ENCODE measurements at places on chromosomes 16 and 17. TPM values are rescaled to one million over a fixed set of nuclear protein-coding genes. Genes with fewer than 3 reads are reported as not detected.

GRCh38 chr17:79517827-79518584 lies 92.8 kb downstream of the RBFOX3 start:
- H3K27ac ChIP-seq = no peak overlapping the region
- H3K4me3 ChIP-seq = no peak overlapping the region
- no peaks in the 10 kb centered on the region for H3K27me3 ChIP-seq
- H3K4me1 ChIP-seq = peaks cover 21% of the 10 kb centered on the region
- no peak for DNase-seq

DNA sequence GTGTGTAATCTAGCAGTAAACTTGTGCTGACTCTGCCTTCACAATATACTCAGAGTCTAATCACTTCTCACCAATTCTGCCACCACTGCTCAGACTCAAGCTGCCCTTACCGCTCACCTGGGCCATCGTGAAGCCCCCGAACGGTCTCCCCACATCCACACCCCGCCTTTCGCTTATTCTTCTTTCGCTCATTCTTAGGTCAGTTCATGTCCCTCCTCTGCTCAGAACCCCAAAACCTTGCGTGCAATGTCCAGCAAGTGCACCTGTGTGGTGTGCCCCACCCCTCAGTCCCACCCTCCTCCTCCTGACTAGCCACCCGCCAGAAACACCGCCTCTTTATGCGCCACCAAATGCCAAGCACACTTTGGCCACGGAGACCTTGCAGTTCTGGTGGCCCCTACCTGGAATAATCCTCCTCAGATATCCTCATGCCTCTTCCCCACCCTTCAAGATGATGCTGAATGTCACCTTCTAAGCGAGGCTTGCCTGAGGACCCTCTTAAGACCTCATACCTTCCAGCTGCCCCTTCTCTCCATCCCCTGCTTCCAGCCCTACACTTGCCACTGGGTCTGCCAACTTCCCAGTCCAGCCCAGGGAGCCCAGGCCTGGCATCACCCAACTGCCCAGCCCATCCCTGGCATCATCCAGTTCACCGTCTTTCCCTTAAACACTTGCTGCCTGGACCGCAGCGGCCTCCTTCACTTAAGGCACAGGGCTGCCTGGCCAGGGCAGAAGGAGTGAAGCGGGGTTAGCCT lies 34.3 kb upstream of the RBFOX3 start:
- no peaks in the 10 kb centered on the region for H3K36me3 ChIP-seq
- H3K27me3 ChIP-seq = peaks cover 52% of the 10 kb centered on the region
- DNase-seq = no peak
- H3K4me3 ChIP-seq = no peak overlapping the region

DNA sequence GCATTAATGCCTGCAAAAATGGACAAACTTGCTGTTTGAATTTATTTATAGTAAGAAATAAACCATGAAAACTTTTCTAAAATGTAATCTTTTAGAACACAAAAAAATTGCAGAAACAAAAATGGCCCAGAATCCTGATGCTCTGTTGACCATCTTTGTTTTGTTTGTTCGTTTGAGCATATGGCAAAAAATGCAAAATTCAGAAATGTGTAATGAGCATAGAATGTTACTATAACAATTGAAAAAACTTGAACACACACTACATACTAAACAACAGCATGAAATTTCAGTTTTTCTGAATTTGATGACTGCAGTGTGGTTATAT lies 1.1 kb upstream of the KPNA2 start:
- H3K36me3 ChIP-seq = peaks cover 14% of the 10 kb centered on the region
- H3K4me1 ChIP-seq = peaks cover 46% of the 10 kb centered on the region
- peak overlapping the region; percentile 99 for H3K4me3 ChIP-seq
- DNase-seq = no peak
- no peak overlapping the region for H3K27ac ChIP-seq

The SDK2 gene
- total RNA-seq = 31.2 TPM

The TPPP3 gene
- 4.7 TPM for total RNA-seq

DNA sequence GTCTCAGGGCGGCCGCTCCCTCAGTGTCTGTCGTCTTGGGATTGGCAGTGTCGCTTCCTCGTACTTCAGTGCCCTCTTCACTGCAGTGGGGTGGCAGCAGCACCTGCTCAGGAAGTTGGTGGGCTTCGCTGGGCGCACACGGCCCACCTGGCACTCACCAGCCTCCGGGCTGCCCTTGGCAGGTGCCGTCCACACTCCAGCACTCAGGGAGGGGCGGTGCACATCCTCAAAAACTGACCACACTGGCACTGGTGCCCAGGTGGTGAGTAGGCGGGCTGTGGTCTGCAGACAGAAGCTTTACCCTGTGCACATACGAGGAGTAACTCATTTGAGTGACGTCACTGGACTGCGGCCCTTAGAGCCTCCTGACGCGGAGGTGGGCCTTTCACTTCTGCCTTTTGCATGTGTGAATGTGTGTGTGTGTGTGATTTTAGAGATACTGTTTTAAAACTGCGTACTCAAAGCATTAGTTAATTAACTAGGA lies 94.6 kb downstream of the BANP start:
- DNase-seq = no peak
- H3K27ac ChIP-seq = peak overlapping the region; percentile 12
- no peak overlapping the region for H3K4me3 ChIP-seq
- peaks cover 5% of the 10 kb centered on the region for H3K36me3 ChIP-seq

- peak overlapping the region; percentile 89 for H3K4me3 ChIP-seq
- DNase-seq = no peak
- H3K36me3 ChIP-seq = no peaks in the 10 kb centered on the region
- no peak overlapping the region for H3K27ac ChIP-seq
Observed at GRCh38 chr17:83083368-83084201, 4.2 kb downstream of the METRNL start.

The TEX19 gene
- 0.23 TPM for total RNA-seq

DNA sequence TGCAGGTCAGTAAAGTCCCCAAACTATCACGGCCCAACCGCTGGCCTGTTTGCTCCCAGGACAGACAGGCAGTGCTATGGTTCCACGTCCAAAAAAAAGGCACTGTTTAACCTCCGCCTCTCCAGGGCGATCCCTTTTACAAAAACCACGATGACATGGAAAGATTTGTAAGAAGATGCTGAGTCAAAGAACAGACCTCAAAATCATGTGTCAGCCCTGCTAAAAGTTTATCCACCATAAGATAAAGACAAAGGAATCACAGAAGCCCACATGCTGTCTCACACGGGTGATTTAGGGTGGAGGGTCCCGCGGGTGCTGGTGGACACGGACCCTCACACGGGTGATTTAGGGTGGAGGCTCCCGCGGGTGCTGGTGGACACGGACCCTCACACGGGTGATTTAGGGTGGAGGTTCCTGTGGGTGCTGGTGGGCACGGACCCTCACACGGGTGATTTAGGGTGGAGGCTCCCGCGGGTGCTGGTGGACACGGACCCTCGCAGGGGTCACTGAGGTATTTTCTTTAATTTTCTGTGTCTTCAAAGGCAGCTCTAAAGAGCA lies 117.2 kb upstream of the METRNL start:
- no peak overlapping the region for H3K4me3 ChIP-seq
- no peak overlapping the region for H3K27ac ChIP-seq
- DNase-seq = no peak
- no peaks in the 10 kb centered on the region for H3K27me3 ChIP-seq
- H3K4me1 ChIP-seq = peaks cover 7% of the 10 kb centered on the region

The CA5A gene
- not detected for total RNA-seq

The HYDIN gene
- 7.5 TPM for total RNA-seq

GRCh38 chr16:88581033-88581432 lies 10.8 kb downstream of the ZC3H18 start:
- H3K36me3 ChIP-seq = peaks cover 3% of the 10 kb centered on the region
- no peaks in the 10 kb centered on the region for H3K4me1 ChIP-seq
- no peak overlapping the region for H3K4me3 ChIP-seq
- H3K27ac ChIP-seq = no peak overlapping the region
- H3K27me3 ChIP-seq = no peaks in the 10 kb centered on the region

DNA sequence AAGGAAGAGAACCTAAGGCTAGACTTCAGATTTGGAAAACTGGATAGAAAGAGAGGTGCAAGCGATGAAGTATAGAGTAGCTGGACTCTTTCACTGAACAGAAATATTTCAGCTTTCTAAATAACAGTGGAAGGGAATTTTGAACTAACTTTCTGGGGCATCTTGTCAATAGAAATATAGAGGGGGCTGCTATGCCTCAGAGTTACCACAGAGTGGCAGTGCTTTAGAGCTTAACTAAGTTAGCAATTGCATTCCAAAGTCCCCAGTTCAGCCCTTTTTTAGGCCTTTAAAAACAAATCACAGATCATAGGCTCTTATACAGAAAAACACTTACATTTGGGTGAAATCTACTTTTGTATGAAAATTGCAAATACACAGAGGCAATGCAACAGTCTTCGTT lies 154.2 kb upstream of the CDH8 start:
- H3K36me3 ChIP-seq = no peaks in the 10 kb centered on the region
- no peak for DNase-seq
- H3K27ac ChIP-seq = no peak overlapping the region
- no peaks in the 10 kb centered on the region for H3K4me1 ChIP-seq
- H3K4me3 ChIP-seq = no peak overlapping the region

The CLDN7 gene
- total RNA-seq = not detected

DNA sequence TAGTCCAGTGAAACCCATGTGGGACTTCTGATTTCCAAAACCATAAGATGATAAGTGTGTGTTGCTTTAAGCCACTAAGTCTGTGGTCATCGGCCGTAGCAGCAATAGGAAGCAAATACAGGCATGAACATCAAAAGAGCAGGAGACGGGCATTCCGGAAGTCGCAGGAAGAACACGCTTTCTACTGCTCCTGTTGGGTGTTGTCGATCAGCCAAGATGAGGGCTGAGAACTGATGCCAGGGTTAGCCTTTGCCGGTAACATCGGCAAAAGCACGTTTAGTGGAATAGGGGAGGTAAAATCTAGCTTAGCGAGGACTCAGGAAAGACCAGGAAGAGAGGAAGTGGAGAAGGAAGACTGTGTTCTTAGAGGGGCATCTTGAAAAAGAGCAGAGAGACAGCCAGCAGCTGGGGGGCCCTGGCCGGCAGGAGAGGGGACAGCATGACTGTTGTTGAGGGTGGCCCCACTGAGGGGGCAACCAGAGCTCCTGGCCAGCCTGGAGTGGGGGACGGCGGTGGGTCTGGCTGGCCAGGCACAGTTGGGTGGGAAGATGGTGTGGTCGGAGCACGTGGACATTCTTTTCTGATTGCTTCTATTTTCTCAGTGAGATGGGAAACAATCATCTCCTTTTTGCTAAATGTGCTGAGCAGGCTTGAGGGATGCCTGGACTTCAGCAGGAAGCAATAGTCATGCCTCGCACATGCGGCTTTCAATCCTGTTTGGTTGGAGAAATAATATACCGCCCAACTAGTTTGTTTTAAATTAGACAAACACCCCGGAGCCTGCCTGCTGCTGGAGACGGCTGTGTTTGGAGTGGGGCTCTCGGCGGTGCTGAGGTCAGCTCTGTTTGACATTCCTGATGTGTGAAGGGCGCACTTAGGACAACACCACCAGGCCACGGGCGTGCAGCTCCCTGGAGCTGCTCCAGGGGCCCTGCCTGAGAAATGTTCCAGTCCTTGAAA lies 109.9 kb downstream of the METRNL start:
- H3K27me3 ChIP-seq = no peaks in the 10 kb centered on the region
- no peak for DNase-seq
- no peak overlapping the region for H3K27ac ChIP-seq
- no peak overlapping the region for H3K4me3 ChIP-seq
- no peaks in the 10 kb centered on the region for H3K36me3 ChIP-seq
- peaks cover 14% of the 10 kb centered on the region for H3K4me1 ChIP-seq

- no peak for DNase-seq
- no peak overlapping the region for H3K27ac ChIP-seq
- peaks cover 30% of the 10 kb centered on the region for H3K4me1 ChIP-seq
- peaks cover 25% of the 10 kb centered on the region for H3K36me3 ChIP-seq
- no peak overlapping the region for H3K4me3 ChIP-seq
Observed at GRCh38 chr17:76748657-76749056, 10.7 kb downstream of the MFSD11 start.

GRCh38 chr17:32484628-32485027 lies 2.2 kb upstream of the CDK5R1 start:
- H3K4me3 ChIP-seq = peak overlapping the region; percentile 79
- peak overlapping the region; percentile 62 for H3K27ac ChIP-seq
- H3K27me3 ChIP-seq = no peaks in the 10 kb centered on the region
- peaks cover 48% of the 10 kb centered on the region for H3K4me1 ChIP-seq

The CHST5 gene
- total RNA-seq = 1.5 TPM

Measured in neural crest cell (in vitro differentiated cells).